ENCODE measurements at places on chromosomes 4 and X.
A peak's percentile ranks its signal among the peaks of the same experiment; 100 is the strongest.

GRCh38 chrX:88202149-88202548 is 544.9 kb upstream of the CPXCR1 start:
- DNase-seq = no peak

- DNase-seq = no peak
Measured at GRCh38 chrX:47047989-47048388, 30.3 kb upstream of the RGN start.

DNA sequence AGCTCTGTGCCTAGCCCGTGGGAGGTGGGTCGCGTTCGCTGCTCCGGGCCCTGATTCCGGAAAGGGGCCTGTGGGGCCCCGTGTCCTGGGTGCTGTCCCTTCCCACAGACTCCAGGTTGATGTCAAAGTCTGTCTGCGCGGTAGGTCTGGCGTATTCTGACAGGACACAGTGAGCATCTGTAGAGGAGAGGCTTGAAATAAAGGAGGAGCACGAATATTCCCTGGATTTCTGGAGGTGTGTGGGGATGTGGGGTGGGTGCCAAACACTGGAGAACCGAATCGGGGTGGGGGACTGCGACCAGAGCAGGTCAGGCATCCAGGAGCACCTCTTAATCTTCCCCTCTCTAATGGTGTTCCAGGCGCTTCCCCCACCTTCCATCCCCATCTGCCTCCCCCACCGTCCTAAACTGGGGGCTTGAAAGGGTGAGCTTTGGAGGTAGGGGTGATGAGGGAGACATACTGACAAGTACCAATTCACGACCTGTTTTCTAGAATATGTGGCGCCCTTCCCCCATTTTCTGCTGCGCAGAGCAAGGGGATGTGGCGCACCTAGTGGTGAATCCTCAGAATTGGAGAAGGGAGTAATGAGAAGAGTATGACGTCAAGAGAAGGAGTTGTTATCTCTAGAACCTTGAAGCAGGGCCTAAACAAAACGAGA is 877 bp downstream of the GPRASP1 start:
- peak; percentile 56 for DNase-seq

DNA sequence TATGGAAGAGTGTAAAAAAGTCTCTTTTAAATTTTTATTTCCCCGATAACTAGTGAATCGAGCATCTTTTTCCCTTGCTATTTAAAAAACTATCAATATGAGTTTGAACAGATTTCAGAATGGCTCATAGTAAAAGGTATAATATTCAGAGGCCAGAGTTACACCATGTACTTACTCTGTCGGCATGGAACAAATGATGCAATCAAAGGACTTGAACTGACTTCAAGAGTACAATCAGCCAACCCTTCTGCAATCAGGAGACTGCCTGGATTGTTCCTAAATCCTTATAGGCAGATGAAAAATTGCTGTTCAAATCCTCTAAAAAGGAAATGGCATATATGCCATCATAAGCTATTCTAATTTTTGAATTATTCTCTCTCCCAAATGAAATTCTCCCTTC is 273.3 kb downstream of the SH2D1A start:
- no peak for DNase-seq

DNA sequence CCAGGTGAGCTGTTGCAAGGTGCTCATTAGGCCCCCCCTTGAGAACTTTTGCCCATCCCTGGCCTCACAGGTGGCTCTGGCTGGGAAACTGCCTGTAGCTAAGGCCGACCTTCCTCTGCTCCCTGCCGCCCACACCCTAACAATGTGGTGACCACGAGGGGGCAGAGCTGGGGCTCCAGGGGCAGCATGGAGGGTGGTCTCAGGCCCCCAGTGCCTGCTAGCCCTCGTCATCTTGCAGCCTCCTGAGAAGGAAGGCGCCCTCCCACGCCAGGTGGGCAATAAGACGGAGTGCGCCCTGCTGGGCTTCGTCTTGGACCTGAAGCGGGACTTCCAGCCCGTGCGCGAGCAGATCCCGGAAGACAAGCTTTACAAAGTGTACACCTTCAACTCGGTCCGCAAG is 32.4 kb downstream of the ATP2B3 start:
- no peak for DNase-seq

GRCh38 chr4:534101-534575 is 35.1 kb downstream of the PIGG start:
- no peak for DNase-seq

GRCh38 chr4:47835494-47835893 is 2.4 kb downstream of the CORIN start:
- DNase-seq = no peak

- no peak for DNase-seq
Measured at GRCh38 chr4:25863347-25863784, 578 bp upstream of the SEL1L3 start.

DNA sequence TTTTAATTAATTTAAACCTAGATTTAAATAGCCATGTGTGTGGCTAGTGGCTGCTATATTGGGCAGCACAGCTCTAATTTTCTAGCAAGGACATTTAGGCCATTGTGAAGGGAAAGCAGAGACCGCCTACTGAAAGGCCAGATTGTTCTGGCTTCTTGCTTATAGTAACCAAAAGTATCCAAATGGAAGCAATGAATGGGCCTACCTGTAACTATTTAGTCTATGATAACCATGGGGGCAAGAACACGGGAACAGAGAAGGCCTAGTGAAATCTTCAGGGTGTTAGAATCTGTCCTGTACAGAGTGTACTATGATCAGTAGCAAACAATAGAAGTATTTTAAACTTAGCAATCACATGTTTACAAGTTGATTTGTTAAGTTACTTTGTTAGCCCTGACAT is 16.5 kb upstream of the HPRT1 start:
- no peak for DNase-seq

- DNase-seq = no peak
Measured at GRCh38 chr4:40200875-40201801, 4.3 kb downstream of the RHOH start.

Data from activated CD8-positive, alpha-beta memory T cell treated with anti-CD3 and anti-CD28 coated beads, Interleukin-2, amount 50 U/mL, for 48 hours (primary cell).